Stomach (tissue), 19 donors: ENCODE measurements at places on chromosomes 11 and 22. TPM values are rescaled to one million over a fixed set of nuclear protein-coding genes. Genes with fewer than 3 reads are reported as not detected.
A peak's percentile ranks its signal among the peaks of the same experiment; 100 is the strongest.

Gene HBE1
- polyA plus RNA-seq = not detected

Gene BTBD18
- polyA plus RNA-seq = not detected

Gene FIBIN
- polyA plus RNA-seq = 6.0 TPM

DNA sequence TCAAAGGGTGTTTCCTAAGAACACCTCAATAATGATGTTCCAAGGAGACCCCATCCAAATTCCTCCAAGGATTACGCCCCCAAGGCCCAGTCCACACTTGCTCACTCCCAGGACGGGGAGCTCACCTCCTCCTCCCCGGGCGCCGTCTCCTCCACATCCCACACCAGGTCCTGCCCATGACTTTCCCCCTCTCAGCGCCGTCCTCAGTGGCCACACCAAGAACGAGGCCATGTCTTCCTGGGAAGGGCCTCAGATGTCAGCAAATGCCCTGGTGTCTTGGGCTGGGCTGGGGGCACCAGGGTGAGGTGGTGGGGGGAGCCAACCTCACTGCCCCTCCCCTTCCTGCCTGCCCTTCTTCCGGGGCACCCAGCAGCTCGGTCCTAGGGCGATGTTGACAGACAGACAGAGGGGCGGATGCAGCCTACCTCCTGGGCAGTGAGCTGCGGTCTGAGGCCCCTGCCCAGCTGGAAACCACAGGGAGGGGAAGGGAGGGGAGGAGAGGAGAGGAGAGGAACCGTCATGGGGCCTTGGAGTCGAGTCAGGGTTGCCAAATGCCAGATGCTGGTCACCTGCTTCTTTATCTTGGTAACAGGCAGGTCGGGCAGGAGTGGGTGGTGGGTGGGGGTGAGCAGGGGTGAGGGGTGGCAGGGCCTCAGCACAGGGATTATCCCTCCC is at the start of the genes C11orf21 and TSPAN32:
TSS of gene C11orf21 (minus strand) at position 288 of the 675 bp plus-strand sequence. CDS start at position 178, 110 bp downstream.
TSS of gene TSPAN32 (plus strand) at position 383 of the 675 bp plus-strand sequence. CDS start at position 520, 137 bp downstream.
- DNase-seq = peak; percentile 80

DNA sequence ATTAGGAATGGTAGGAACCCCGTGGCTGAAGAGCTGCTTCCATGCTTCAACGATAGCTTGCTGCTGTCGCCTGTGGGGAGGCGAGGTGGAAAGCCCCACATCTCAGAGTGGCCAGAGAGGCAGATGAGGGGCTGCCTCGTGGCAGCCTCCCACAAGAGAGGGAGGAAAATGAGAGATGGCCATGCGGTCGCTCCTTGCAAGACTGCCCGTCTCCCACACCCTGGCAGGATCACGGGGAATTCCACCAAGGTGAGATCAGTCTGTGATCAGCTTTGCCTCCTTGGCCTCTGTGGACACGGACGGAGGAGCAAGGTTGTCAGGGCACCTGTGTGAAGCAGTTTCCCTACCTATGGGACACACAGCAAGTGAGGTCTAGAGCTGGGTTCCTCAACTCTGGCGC is 3.0 kb downstream of the CRYBA4 start:
- DNase-seq = no peak

DNA sequence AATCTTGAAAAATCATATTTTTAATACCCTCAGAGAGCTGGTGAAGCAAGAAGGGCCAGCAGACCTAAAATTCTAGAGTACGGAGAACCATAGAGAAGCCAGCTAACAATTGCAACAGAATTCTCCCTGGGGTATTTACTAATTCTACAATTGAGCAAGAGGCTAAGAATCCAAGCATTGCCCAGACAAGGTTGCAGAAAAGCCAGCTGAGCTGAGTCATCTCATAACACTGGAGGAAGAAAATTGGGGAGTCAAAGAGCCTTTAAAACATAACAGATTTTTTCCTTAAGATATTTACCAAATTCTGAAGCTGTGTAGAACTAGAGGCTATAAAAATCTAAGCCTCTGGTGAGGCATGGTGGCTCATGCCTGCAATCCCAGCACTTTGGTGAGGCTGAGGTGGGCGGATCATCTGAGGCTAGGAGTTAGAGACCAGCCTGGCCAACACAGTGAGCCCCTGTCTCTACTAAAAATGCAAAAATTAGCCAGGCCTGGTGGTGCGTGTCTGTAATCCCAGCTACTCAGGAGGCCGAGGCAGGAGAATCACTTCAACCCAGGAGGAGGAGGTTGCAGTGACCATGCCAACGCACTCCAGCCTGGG is 13.6 kb upstream of the TMEM216 start:
- no peak for DNase-seq

DNA sequence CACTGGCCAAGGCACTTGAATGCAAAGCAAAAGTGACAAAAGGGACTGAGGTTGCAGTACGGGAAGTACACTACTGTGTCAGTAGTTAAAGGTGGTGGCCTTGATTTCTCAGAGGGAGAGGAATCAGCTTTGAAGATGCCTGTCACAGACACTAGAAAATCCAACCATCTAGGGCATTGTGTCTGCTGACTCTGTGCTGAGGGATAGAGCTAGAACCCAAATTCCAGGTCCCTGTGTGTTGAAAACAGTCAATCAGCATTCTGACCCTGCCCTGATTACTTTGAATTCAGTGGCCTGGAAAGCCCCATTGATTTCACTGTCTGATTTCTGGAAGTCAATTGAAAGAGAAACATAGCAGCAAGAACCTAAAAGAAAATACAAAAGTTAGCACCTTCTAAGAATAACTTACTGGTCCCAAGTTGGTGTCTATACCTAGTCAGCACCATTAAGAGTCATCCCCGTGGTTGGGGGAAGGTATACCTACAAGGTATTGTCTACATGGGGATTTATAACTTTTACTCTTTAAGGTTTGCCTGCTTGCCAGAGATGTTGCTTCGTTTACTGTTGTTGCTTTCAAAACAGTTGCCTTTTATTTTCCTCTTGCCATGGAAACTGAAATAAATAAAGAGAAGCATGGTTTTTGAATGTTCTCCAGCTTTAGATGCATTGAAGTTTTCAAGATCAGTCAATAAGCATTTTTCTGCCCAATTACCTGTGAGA is 97.3 kb downstream of the PDHX start:
- peak; percentile 44 for DNase-seq

- no peak for DNase-seq
Measured at GRCh38 chr11:85656777-85657176, 8.2 kb downstream of the CREBZF start.
